ENCODE measurements at places on chromosomes 2 and 18.

GRCh38 chr2:71948781-71949536 is 198.7 kb downstream of the CYP26B1 start:
- DNase-seq, result no peak

DNA sequence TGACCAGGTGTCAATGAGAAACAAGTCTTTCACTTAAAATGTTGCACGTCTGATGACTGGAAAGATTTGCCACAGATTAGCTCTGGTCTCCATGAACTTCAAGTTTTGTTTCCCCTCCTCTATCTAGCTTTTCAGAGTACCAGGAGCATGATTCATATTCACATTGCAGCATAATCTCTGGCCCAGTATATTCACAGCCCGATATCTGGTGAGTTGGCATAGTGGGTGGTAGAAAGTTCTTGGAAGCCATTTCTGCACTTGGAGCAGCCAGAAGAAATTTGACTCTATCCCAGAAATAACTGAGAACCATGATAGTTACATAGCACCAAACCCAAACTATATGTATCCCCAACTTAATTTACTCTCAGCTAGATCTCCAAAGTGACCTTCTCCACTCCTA is 503.9 kb downstream of the PID1 start:
- no peak for DNase-seq

DNA sequence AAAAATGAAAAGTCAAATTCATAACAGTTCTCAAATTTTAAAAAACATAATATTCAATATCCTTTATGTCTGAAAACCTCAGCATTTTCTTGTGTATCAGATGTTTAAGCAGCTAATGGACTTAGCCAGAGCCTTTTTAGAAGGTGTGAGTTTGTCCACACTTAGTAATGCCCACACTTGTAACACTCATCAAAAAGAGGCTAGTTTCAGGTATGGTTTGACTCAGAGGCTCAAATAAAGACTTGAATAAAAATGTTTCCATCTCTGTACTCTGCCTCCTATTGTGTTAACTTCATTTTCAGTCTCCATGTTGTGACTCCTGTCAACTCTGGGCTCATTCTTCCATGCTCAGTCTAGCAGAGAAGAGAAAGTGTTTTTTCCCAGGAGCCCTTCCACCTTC is 311.6 kb downstream of the IRS1 start:
- no peak for DNase-seq

DNA sequence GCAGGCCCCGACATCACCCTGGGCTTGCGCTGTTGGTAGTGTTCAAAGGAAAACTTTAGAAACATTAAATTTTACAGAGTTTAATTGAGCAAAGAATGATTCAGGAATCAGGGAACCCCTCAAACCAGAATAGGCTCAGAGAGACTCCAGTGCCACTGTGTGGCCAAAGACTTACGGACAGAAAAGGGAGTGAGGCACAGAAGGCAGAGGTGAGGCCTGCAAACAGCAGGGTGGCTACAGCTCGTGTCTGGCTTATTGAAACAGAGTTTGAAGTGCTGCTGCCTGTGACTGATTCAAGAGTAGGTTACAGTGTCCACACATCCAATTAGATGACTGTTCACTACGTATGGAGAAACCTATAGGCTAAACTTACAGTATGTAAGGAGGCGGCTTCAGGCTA is 2.4 kb upstream of the CTDP1 start:
- no peak for DNase-seq

DNA sequence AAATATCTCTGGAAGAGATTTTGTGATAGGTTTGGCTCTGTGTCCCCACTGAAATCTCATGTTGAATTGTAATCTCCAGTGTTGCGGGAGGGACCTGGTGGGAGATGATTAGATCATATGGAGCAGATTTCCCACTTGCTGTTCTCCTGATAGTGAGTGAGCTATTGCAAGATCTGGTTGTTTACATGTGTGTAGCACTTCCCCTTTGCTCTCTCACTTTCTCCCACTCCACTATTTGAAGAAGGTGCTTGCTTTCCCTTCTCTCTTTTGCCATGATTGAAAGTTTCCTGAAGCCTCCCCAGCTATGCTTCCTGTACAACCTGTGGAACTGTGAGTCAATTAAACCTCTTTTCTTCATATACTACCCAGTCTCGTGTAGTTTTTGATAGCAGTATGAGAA is 97.0 kb upstream of the FN1 start:
- DNase-seq, result no peak
